ENCODE measurements at places on chromosomes 7 and 10. TPM values are rescaled to one million over a fixed set of nuclear protein-coding genes. Genes with fewer than 3 reads are reported as not detected.

- no peak overlapping the region for H3K4me3 ChIP-seq
- no peaks in the 10 kb centered on the region for H3K36me3 ChIP-seq
- no peak overlapping the region for H3K27ac ChIP-seq
- no peaks in the 10 kb centered on the region for H3K4me1 ChIP-seq
- no peak for DNase-seq
Measured at GRCh38 chr10:52897162-52897561, 124.6 kb upstream of the MBL2 start.

PCLO gene
- total RNA-seq = 3.1 TPM

DNA sequence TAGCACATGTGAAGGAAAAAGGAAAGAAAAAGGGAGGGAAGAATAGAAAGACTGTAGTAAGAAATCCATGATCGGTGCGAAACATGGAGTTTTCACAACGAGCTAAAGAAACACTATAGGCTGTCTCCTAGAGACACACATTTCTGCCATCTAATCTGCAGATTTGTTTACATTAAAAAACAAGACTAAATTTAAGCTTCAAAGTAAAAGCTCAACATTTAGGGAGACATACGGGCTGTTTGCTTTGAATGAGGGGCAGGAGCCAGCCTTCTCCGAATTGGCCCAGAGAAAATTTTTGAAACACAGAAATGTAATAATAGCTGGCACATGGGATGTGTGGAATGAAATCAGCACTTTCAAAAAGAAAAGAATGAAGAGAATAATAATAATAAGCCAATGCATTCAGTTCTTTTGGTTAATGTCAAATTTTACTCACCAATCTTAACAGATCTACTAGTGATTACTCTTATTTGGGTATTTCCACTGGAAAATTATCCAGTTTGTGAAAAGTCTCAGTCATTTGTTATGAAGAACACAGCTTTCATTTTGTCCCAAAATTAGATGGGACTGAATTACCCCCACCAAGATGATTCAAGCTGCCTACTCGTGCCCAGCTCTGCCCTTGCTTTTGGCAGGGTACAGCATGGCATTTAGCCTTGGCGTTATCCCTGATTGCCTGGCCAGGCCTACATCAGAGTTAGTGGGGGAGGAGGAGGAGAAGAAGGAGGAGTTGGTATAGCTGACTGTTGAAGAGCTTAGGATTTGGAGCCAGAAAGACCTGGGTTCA is 47.1 kb downstream of the MTURN start:
- peaks cover 36% of the 10 kb centered on the region for H3K4me1 ChIP-seq
- H3K27ac ChIP-seq = no peak overlapping the region
- H3K27me3 ChIP-seq = no peaks in the 10 kb centered on the region
- DNase-seq = no peak

DNA sequence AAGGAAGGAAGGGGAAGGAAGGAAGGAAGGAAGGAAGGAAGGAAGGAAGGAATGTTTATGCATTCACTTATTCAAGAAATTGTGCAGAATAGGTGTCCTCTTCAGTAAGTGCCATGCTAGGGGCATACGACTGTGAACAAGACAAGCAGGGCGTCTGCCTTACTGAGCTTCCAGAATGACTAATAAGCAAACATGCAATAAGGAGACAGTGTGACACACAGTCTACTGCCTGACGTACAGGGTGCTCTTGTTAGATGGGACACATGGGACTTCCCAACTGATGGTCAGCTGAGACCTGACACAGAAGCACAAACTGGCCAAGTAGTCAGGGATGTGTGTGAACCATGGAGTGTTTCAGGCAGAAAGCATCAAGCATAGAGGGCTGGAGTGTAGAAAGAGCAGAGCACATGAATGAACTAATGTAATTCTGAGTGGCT is 18.2 kb downstream of the DNAJC12 start:
- no peak overlapping the region for H3K27ac ChIP-seq
- no peak for DNase-seq
- H3K4me3 ChIP-seq = no peak overlapping the region
- no peaks in the 10 kb centered on the region for H3K4me1 ChIP-seq
- H3K36me3 ChIP-seq = no peaks in the 10 kb centered on the region

GRCh38 chr7:31764462-31764861 is 77.4 kb downstream of the PPP1R17 start:
- no peak overlapping the region for H3K27ac ChIP-seq
- H3K27me3 ChIP-seq = no peaks in the 10 kb centered on the region
- no peaks in the 10 kb centered on the region for H3K36me3 ChIP-seq
- DNase-seq = no peak
- H3K4me3 ChIP-seq = no peak overlapping the region

GRCh38 chr7:28179120-28180030 is 1.2 kb downstream of the JAZF1 start:
- no peaks in the 10 kb centered on the region for H3K27me3 ChIP-seq
- H3K36me3 ChIP-seq = no peaks in the 10 kb centered on the region
- peak; percentile 89 for DNase-seq
- peak overlapping the region; percentile 78 for H3K4me3 ChIP-seq

DNA sequence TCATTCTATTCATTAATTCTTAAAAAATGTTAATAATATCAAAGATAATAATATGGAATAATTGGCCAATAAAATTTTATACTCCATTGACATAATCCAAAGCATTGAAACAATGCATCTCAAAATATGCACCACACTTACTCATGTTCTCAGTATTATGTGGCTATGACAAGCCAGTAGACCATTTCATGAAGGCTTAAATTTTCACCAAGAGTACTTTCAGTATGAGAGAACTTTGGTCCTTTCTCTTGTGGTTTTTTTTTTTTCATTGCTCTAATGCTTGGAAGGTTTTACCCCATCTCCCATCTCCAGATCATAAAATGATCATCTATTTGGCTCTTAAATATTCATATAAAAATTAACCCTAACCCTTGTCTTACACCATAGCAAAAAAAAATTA is 45.5 kb upstream of the TMEM140 start:
- H3K4me1 ChIP-seq = peaks cover 8% of the 10 kb centered on the region
- no peaks in the 10 kb centered on the region for H3K27me3 ChIP-seq
- DNase-seq = no peak
- no peak overlapping the region for H3K4me3 ChIP-seq
- H3K36me3 ChIP-seq = no peaks in the 10 kb centered on the region

GRCh38 chr10:129841071-129841470 is 123.0 kb downstream of the EBF3 start:
- H3K36me3 ChIP-seq = no peaks in the 10 kb centered on the region
- no peak overlapping the region for H3K4me3 ChIP-seq
- no peak for DNase-seq
- H3K27ac ChIP-seq = no peak overlapping the region
- H3K4me1 ChIP-seq = no peaks in the 10 kb centered on the region
